ENCODE measurements at places on chromosomes 4 and X.

GRCh38 chr4:107901213-107901934 is 30.0 kb upstream of the CYP2U1 start:
- no peak for DNase-seq

GRCh38 chr4:81421346-81422218 is 50.1 kb downstream of the RASGEF1B start:
- DNase-seq: no peak

GRCh38 chrX:71056867-71057266 is 11.3 kb downstream of the SNX12 start:
- DNase-seq: peak; percentile 29

DNA sequence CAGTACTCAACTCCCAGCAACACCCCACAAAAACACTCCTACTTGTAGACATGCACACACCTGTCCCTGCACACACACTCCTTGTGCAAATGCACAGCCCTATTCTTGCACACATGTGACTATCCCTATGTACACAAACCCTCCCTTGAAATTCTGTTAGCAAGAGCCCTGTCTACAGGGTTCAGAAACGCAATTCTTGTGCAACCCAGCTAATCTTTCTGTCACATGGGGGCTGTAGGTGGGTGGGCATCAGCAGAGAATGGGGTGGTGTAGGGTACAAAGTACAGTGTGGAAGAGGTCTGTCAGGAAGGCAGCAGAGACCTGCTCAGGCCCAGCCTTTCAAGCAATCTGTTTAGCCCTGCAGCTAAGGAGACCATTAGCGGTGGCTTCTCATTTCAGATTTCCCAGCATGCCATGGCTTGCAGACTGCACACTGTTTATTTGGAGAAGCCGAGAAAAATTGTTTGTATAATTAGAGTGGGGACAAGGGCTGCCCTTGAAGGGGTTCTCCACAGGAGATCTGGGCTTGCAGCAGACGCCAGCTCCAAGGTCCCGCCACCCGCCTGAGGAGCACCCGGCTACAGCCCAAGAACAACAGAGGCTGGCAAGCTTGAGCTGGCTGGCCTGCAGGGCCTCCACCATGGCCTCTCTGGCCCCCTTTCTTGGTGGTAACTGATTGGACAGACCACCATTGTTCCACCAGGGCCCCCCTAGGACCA is 144.0 kb upstream of the PJA1 start:
- no peak for DNase-seq

- DNase-seq: peak; percentile 57
Observed at GRCh38 chrX:44012484-44013096, 39.4 kb upstream of the NDP start.

DNA sequence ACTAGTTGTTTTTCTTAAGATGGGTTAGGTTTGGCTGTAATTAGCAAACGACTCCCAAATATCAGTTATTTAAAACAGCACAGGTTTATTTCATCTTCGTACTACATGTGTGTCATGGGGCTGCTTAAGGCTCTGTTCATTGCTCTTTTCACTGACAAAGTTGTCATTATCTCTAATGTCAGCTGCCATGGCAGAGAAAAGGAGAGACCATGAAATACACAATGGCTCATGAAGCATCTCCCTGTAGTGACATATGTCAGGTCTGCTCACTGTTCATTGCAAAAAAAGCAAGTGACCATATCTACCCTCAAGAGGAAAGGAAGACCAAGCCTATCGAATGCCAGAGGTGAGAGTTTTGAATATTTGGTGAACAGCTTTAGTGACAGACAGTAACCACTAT is 52.2 kb upstream of the PCDH7 start:
- no peak for DNase-seq

GRCh38 chr4:12926189-12927066 is 557.7 kb downstream of the RAB28 start:
- DNase-seq: no peak

DNA sequence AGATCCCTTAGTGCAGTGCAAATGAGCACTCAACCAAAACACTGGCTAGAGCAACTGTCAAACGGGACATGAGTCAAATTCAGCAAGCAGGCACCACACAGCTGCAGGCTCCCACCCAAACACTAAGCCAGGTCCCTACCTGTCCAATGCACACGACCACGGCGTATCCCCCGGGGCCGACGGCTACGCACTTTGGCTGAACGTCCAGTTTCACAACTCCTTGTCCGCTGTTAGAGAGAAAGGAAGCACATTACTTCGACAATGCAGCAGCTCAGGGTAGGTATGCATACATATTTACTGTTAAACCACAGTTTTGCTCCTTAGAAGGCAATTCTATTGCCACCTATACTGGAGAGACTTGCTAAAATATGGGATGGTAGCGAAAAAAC is 35.4 kb downstream of the WDR1 start:
- no peak for DNase-seq

GRCh38 chr4:32226733-32227132 is 1506.6 kb downstream of the PCDH7 start:
- no peak for DNase-seq

DNA sequence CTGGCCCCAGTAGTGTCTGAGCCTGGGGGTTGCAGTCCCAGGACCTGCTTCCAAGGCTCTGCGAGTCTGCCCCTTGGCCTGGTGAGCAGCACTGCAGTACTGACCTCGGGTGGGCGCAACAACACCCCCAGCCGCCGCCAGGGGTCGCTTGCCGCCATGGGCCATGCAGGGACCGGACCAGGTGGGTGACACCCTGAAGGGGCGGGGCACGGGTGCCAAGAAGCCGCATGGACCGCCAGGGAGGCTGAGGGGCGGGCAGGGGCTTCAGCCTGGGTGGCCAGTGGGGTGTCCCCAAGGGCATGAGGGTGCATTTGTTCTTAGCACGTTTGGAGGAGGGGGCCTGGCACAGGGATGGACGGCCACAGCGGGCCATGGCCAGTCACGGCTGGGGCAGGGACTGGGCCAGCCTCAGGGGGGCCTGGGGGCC is 25.0 kb downstream of the TACC3 start:
- DNase-seq: no peak

DNA sequence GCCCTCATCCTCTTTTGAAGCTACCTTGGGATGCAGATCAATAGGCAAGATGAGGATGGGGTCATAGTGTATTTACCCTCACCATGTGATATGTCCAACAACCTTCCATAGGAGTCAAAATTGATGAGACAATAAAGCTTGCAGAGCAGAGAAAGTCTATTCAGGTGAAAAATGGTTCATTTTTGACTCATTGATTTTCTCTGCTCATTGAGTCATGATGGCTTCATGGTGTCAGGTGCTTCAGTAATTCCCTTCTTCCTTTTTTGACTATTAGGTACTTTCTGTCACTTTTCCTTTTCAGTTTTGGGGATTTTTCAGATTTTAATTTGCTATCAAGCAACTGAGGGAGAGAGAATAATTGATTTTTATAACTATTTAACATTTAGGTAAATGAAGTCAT is 55.9 kb upstream of the IL2 start:
- DNase-seq: no peak
